ENCODE measurements at places on chromosomes 16 and 17.

DNA sequence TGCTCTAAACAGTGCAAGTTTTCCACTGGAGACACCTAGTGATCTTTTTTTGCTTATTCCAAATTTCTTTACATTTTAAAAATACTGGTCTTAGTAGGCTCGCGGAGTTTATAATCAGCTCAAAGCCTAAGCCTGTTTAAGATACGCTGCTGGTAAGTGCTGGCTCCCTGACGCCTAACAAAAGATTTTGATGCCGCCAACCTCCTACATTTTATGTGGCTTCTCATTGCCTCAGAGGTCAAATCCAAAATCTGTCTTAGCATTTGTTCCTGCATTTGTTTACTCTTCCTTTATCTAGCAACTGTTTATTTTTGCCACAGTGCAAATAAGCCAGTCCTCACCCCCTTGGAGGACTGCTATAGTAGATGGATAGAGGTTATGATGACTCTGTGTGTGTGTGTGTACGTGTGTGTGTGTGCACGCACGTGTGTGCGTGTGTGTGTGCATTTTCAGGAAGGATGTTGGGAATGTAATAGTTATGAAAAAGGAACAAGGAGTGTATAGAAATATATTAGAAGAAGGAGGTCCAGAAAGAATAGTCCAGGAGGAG is 24.8 kb downstream of the HS3ST3B1 start:
- DNase-seq: no peak

GRCh38 chr17:51601622-51602261 is 341.4 kb downstream of the UTP18 start:
- no peak for DNase-seq

DNA sequence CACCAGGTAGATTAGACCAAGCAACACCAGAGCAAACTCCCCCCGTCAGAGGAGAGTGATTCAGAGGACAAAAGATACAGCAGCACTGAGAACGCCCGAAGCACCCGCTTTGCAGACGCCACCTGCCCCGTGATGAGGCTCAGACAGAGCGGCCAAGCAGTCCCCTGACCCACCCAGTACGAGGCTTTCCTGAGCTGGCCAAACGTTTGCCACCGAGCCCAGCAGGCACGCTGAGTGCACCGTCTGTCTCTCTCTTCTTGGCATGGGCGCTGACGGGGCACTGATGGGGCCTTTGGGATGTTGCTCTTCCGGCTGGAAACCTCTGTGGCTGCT is 19.4 kb upstream of the WDR45B start:
- no peak for DNase-seq

GRCh38 chr17:63491977-63492618 is 15.2 kb downstream of the ACE start:
- DNase-seq: no peak

GRCh38 chr17:47162013-47162622 is 27.0 kb downstream of the CDC27 start:
- DNase-seq: no peak

DNA sequence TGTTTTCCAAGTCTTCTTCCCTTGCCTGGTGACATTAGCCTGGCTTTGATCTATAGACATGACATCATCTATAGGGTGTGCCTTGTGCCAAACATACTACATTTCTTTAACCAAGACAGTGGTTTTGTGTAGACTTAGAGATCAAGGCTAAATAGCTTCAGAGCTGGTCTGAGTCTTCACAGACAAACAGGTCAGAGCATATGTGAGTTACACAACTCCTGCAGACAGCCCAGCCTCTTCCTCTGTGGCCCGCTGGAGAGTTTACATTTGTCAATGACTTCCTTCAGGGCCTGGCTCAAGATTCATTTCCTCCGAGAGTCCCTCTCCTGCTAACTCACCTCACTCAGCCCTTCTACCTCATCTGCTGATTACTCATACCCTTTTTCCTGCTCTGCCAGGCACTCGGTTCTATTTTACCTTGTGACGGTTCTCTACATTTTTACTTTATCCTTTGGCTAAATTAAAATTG is 73.1 kb upstream of the TANC2 start:
- peak; percentile 70 for DNase-seq

DNA sequence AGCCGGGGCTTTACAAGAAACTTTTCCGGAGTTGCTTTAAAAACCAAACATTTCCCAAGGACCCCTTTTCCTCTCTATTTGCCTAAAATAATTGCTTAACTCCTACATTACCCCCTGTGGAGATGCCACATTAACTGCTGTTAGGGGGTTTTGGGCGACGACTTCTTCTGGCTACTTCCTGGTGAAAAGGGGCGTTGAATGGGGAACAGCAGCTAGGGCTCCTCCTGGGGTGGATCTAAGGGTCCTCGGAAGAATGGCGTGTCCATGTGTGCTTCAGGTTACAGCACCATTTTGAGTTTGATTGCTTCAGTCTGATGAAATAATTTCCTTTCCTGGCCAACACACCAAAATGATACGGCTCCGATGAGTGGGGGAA is 22.0 kb downstream of the ABCC1 start:
- no peak for DNase-seq

DNA sequence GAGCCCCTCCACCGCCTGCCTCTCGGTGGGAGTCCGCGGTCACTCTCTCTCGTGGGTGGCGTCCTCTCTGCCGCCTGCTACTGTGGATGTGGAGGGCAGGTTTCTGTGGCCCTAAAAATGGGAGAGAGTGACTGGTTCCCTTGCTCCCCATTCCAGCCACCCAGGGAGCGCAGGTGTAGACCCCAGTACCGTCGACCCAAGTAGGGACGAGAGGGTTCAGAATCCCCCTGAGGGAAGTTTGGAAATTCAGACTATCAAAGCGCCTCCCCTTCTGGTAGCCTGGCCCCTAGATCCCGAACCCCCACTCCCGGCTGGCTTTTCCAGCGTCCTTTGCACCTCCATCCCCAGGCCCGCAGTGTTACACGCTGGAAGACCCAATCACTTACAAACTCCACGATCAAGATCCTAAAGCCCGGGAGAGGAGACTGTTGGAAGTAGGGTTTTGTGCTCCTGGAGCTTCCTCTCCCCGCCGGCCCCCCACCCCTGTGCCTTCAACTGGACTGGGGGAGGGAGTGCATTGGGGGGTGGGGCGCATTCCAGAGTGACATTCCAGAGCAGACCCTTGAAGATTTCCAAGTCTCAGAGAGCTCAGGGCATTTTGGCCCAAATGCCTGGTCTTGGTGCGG is 991 bp downstream of the GPRC5C start:
- DNase-seq: no peak

DNA sequence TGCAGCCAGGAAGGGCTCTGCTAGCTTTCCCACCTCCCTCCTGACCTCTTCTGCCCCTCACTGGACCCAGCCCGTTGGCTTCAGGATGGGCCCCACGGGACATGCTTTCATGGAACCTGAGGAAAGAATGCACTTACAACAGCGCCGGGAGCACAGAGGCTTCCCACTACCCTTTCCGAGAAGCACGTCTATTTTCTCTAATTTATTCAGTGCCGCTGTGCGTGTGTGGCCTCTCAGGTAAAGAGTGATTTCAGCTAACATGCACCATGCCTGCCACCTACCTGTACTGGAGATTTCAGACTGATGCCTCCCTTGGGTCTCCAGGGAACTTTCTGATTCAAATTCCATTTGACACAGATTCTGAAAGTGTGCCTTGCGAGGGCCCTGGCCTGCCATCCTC is 140.1 kb downstream of the CYLD start:
- peak; percentile 81 for DNase-seq

DNA sequence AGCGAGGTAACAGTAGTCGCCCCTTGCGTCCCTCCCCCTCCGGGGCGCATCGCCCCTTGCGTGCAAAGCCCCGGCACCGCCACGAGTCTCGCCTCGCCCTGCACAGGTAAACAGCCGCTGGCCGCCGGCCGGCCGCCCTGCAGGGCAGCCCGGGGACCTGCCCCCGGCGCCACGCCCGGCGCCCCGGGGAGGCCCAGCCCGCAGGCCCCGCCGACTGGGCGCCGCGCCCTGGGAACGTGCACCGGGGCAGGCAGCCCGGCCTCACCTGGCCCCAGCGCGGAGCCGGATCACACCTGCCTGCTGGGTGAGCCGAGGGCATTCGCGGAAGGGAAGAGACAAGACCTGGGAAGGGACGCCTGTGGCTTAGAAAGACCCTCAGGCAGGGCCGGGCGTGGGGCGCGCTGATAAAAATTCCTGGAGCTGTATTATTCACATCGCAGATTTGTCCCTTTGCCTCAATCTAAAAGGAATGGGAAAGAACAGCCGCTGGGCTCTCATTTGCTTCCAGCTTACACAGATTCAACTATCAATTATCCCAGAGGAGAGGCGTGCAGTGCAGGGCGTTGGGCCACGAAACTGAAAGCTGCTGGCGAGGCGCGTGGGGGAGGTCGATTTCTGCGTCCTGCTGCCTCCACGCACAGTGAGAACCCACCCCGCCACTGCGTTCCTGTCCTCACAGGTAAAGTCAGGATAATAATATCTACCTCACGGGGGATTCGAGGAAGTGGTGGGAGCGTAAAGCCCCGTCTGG is 451.9 kb downstream of the SLC39A11 start:
- no peak for DNase-seq

- DNase-seq: no peak
Measured at GRCh38 chr17:746181-746580, 5.9 kb downstream of the GEMIN4 start.

- DNase-seq: no peak
Measured at GRCh38 chr17:74052993-74053711, 150.3 kb upstream of the RPL38 start.

DNA sequence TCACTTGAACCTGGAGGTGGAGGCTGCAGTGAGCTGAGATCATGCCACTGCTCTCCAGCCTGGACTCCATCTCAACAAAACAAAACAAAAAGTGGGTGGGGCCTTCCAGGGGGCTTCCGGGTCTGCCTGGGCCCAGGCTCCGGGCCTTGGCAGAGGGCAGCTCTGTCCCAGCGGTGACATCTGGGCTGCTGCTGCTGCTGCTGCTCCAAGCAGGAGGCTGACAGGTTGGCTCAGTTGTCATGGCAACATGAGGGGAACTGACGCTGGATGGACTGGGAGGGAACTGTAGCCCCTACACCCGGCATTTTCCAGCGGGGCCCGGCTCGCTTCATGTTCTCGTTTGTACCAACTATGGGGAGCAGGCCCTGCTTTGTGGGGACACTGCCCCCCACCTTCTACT is 4.0 kb downstream of the BAIAP3 start:
- no peak for DNase-seq

DNA sequence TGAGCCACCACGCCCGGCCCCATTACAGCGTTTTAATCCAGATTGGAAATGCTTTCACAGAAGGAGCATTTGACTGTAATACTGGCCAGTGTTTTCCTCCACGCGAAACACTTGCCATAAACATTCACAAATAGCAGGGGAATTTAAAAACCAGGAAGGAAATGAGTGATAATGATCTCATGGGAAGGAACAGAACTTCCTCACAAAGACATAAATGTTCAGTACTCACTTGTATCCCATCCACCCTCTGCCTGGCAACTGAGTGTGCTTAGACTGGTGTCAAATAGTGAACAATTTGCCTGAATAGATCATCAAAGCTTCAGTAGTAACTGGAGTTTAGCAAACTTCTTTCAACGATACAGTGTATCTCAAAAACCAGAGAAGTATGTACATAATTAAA is 54.1 kb downstream of the PSMD12 start:
- DNase-seq: no peak

DNA sequence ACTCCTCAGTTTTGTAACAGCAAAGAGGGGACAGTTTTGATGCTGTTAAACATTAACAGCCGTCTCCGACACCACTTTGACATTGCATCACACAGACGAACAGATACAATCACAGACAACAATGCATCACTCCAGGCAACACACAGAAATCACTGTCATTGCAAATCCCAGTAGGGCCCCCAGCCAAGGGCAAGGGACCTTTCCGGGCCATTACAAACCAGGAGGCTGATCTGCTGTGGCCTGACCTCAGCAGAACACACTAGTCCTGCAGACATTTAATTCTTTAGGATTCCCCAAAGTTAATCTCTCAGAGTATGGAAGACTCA is 136.2 kb upstream of the RCVRN start:
- no peak for DNase-seq

DNA sequence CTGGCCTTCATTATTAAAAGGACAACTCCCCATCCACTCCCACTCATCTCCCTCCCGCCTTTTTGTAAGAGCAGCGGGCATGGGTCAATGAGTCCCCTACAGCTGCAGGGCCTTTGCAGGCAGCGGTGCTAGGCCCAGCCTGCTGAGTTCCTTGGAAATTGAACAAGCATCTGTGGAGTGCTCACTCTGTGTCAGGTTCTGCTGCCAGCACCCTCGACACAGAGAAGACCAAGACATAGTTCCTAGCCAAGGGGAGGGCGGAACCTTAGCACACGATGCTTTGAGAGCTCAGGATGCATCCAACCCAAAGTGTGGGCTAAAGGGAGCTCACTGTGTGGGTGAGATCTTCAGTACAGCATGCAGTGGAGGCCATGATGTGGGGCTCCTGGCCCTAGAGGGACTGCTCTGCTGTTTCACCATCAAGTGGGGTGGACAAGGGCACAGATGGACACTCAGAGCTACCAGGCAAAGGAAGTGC is 27.6 kb downstream of the RMI2 start:
- no peak for DNase-seq

- DNase-seq: no peak
Measured at GRCh38 chr17:79803421-79803996, 6.6 kb upstream of the CBX8 start.

- no peak for DNase-seq
Measured at GRCh38 chr17:40068917-40069750, 6.4 kb downstream of the THRA start.

- no peak for DNase-seq
Measured at GRCh38 chr16:85987750-85988078, 88.8 kb downstream of the IRF8 start.

DNA sequence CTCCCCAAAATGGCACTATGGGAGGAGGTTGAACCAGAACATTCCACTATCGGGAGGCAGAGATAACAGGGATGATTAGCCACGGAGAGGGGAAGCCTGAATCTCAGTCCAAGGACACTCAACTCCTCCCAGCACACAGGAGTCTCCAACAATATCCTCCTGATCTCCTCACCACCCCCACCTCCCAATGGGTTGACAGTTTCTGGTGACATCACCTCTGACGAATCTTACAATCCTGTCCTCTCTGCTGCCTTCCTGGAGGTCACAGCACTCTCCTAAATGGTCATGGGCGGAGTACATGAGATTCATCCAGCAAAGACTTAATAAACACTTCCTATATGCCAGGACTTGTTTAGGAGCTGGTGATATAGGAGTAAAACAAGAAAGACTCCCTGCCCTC is 80.9 kb downstream of the SLC6A2 start:
- DNase-seq: no peak

DNA sequence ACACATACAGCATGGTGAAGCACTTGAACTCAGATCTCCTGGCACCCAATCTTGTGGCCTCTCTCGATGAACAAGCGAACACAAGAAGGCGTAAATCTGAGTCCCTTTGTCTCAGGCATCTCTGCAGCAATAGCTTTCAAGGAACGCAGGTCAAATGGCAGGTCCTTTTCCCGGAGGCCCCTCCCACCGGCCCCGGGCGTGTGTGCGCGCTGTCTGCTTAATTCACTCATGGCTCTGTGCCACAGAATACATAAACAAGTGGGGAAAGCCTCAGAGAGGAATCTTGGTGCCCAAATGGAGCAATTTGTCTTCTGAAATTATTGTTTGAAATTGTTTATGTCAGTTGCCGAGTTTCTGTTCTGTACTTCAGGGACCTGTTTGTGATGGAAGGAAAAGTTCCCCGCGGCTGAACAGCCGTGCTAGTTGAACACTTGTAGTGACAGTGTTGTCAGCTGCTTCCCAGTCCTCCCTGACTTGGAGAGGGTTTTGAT is 14.8 kb downstream of the MYOCD start:
- DNase-seq: no peak

All from vagina (tissue), 2 donors.